ENCODE measurements at places on chromosomes 3 and 15. TPM values are rescaled to one million over a fixed set of nuclear protein-coding genes. Genes with fewer than 3 reads are reported as not detected.
A peak's percentile ranks its signal among the peaks of the same experiment; 100 is the strongest.

DNA sequence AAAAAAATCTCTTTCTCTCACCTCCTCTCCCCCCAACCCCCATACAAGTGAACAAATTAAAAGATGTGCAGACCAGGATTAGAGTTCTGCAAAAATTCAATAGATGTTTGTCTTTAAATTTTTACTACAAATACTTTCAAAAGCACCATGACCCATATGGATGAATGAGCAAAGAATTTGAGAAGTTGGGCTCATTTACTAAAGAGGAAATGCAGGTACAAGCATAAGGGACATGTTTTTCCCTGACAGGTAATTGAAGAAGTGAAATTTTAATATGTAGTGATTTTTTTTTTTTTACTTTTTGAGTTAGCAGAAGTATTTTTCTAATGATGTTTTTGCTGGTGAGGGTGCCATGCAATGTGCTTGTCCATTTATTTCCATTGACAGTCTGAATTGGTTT is 15.3 kb downstream of the PIK3CA start:
- DNase-seq: no peak

GRCh38 chr3:173912126-173912525 is 514.6 kb downstream of the NLGN1 start:
- DNase-seq: no peak

GRCh38 chr3:142543307-142543706 is 35.2 kb downstream of the ATR start:
- no peak for DNase-seq

DNA sequence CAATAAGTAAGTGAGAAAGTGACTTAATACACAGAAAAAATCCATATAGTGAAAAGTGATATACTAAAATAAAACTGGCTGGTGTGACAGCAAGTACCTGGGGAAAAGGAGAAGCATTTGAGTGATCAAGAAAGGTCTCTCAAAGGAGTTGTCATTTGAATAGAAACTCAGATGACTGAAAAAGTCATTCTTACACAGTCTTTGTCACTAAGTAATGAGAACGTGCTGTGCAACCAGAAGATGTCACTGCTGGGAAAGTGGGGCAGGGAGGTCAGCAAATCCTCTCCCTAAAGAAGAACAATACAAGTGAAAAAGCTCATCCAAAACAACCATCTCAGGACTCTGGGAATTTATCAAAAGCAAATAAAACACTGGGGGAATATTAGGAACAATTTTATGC is 317.5 kb upstream of the TRIM42 start:
- no peak for DNase-seq

GRCh38 chr15:57516327-57517029 is 75.2 kb upstream of the MYZAP start:
- DNase-seq: no peak

- DNase-seq: no peak
Measured at GRCh38 chr3:71521940-71522876, 61.3 kb downstream of the FOXP1 start.

GRCh38 chr3:16174389-16174788 is at the start of gene GALNT15:
Gene GALNT15, plus strand, starts transcription at chr3:16174680. Its CDS starts 472 bp downstream, at chr3:16175152.
- DNase-seq: peak; percentile 81

DNA sequence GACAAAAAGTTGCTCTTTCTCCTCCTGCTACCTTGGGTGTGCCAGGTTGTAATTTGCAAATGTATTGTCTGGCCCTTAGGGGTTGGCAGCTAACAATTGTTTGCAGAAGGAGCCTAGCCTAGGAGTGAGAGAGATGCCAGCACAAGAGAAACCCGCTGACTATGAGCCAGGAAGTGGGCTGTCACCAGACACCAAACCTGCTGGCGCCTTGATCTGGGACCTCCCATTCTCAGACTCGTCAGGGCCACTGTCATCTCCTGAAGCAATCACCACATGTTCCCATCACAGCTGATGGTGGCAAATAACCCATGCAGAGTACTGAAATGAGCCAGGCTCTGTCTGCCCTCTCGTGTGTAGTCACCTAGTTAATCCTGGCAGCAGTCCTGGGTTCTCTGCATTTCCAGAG is 406.4 kb upstream of the NPAP1 start:
- DNase-seq: no peak

- no peak for DNase-seq
Measured at GRCh38 chr3:131630097-131630496, 127.3 kb upstream of the MRPL3 start.

The LRRN1 gene
- total RNA-seq: 5.2 TPM

Data from upper lobe of right lung (tissue), 1 donor.